ENCODE measurements at places on chromosomes 12 and 14.

- DNase-seq = no peak
Observed at GRCh38 chr12:23083267-23083666, 458.3 kb downstream of the ETNK1 start.

GRCh38 chr12:45532113-45532512 lies 197.4 kb upstream of the ARID2 start:
- no peak for DNase-seq

GRCh38 chr12:127729381-127729780 lies 537.6 kb upstream of the TMEM132C start:
- DNase-seq = no peak

DNA sequence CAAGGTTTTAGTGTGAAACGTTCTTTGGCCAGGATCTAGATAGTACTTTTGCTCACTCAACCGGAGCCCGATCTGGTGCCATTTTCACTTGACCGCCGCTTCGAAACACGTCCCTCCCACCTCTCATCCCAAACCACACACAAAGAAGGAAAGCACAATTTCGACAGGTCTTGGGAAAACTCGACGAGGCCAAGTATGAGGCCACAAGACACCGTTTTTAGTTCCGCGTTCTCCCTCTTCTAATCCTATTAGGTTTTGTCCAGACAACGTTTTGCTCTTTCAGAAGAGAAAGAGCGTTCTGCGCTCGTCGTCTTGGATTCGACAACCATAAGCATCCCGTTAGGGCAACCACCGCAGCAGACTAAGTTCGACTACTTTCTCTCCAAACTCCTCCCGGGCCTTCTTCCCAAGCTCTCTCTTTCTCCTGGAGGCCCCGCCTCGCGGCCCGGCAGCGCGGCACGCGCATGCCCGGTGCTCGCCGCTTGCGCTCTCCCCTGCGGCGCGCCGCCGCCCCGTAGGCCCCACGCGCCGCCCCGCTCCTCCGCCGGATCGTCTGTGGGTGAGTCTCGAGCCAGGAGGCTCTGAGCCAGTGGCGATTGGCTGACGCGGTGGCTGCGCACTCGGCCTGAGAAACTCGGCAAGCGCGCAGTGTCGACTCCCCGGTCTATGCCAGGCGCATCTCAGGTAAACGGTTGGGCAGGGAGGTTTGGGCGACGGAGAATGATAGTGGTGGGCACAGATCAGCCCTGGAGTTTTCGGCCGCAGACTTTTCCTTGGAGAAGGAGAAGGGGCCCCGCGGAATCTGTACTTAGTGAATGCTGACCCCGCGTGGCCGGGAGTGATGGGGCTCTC lies at the start of gene MIPOL1:
Gene MIPOL1, plus strand, starts transcription at position 517 of the 852 bp plus-strand sequence. CDS start 49,952 bp downstream, outside the sequence.
- peak; percentile 46 for DNase-seq

DNA sequence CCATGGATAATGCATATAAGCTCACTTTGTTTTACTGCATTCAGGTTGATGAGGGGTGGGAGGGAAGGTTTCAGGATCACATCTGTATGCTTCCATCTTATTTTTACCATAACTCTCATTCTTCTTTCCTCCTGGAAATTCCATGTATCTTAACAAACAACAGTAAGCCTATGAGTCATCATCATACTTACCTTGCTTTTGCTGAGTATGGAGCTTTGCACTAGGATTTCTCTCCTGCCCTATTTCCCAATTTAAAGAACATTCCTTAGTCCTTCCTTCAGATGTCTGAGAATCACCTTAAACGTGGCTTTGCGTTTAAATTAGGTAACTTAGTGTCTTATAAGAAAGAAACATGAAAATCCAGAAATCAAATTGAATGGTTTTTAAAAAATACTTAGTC lies 1.6 kb upstream of the CLEC14A start:
- no peak for DNase-seq

- no peak for DNase-seq
Observed at GRCh38 chr12:108029051-108029835, 99.8 kb upstream of the WSCD2 start.

DNA sequence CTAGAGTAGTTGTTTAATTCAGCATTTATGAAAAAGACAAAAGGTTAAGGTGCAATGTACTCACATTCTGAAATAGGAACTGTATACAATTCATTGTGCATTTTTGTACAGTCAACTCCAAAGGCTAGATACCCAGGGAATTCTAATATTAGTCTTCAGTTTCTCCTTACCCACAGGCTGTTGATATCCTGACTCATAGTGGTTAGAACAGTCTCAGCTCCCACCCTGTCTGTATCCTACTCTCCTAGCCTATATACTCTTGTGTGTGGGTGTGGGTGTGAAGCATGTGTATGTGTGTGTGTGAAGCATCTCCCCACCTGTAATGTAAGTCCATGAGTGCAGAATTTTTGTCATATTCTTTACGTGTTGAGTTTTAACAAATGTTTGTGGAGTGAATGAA lies 229.5 kb downstream of the NAV3 start:
- no peak for DNase-seq
